HuH-7 (cell line): ENCODE measurements at places on chromosomes 2 and 18.

DNA sequence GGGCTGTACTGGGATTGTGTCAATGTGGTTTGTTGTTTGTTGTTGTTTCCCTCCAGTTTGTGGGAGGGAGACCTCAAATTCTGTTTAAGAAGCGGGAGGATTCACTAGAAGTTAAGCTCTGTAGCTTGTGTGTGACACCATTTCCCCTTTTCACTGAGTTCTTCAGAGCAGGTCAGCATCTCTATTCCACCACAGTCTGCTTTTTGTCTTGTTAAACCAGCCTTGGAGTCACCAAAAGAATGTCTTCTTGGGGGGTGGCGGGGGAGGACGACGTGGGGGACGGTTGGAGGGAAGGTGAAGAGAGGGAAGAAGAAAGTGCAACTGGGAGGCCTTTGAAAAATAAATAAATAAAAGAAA, 2.3 kb upstream of the BCL11A start:
- DNase-seq = no peak

DNA sequence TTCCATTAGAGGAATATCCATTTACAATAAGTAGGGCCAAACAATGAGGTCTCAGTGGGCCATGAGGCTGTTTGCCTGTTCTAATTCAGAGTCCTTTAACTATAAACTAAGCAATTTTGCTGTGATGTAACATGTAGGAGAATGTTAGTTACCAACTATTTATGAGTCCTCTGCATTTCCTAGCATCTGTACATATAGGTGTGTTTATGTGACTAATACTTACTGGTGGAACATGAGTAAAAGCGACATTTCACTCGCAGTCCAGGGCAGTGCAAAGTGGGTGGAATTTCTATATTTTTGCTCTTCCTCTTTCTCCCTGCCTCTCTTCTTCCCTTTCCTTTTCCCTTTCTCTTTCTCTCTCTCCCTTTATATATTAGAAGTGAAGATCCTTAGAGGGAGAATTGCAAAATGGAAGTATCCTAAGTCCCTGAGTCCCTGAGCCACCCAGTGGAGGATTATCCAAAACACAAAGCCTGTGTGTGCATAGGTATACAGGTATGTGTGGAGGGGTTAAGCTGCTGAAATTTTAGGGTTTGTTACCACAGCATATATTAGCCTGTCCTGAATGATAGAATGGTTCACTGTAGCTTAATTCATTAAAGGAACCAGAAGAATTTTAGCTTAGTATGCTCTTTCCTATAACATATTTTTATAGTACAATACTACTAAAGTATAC, 487.0 kb upstream of the FANCL start:
- DNase-seq = no peak

- DNase-seq = no peak
Measured at GRCh38 chr2:71455741-71456569, 2.6 kb downstream of the DYSF start.

DNA sequence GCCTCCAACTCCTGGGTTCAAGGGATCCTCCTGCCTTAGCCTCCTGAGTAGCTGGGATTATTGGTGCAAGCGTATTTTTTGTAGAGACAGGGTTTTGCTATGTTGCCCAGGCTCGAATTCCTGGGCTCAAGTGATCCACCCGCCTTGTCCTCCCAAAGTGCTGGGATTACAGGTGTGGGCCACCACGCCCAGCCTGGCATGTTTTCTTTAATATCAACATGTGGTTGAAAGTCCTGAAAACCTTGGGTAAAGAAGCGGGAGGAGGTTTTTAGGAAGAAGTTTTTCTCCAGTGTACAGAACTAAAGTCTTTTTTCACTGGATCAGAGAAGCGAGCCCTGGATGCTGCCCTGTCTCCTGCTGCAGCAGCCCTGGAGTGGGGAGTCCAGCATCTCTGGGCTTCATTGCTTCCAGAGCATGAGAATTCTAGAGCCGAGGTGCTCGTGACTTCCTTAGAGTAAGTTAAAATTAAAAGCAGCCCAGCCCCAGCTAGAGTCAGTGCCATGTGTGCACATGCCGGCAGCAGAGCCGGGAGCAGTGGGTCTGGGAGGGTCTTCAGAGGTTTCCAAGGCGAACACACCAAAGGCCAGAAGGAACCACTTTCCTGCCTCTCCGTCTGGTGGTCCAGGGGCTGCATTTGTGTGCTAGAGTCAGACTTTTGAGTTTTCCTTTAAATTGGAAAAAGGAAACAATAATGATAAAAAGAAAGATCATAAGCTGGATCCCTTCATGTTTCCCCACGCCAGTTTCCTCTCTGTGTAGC, 31.2 kb downstream of the ITGB1BP1 start:
- no peak for DNase-seq

DNA sequence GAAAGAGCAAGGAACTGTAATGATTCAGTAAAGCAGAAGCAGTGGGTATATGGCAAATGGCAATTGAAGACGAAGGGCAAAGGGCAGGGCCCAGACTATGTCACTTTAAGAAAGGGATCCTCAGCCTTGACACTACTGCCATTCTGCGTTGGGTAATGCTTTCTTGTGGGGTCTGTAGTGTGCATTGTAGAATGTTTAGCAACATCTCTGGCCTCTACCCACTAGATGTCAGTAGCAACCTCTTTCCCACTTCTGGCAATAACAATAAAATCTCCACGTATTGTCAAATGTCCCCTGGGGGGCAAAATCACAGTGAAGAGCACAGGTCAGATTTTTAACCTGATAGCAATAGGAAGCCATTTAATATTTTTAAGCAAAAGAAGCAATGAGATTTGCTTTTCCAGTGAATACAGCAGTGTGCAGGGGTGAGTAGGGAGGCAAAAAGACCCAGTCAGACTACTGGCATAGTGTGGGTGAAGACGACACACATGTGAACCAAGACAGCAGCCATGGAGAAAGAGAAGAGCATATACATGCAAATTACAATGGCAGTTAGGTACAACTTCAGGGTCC, 209.5 kb downstream of the DYM start:
- no peak for DNase-seq

DNA sequence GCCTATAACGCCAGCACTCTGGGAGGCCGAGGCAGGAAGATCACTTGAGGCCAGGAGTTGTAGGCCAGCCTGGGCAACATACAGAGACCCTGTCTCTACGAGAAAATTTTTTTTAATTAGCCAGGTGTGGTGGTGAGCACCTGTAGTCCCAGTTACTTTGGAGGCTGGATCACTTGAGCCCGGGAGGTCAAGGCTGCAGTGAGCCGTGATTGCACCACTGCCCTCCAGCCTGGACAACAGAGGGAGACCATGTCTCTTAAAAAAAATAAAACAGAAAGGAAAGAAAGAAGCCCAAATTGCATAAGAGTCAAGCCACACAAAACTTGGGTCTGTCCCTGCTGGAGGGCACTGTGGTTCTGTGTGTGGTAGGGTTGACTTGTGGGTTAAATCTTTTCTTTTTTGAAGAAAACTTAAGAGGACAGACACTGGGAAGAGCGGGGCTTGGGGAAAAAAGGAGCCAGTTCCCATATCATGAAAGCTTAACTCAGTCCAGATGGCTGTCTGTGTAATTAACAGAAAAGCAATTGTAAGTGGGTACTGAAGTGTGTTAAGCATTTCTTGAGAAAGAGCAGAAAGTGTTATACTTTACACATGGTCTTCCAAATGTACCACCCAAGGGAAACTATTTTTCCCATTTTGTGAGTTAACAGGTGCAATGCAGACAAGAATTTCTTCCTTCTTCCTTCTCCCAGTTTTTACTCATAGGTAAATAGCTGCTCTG, 115.1 kb downstream of the ALPK2 start:
- DNase-seq = no peak

DNA sequence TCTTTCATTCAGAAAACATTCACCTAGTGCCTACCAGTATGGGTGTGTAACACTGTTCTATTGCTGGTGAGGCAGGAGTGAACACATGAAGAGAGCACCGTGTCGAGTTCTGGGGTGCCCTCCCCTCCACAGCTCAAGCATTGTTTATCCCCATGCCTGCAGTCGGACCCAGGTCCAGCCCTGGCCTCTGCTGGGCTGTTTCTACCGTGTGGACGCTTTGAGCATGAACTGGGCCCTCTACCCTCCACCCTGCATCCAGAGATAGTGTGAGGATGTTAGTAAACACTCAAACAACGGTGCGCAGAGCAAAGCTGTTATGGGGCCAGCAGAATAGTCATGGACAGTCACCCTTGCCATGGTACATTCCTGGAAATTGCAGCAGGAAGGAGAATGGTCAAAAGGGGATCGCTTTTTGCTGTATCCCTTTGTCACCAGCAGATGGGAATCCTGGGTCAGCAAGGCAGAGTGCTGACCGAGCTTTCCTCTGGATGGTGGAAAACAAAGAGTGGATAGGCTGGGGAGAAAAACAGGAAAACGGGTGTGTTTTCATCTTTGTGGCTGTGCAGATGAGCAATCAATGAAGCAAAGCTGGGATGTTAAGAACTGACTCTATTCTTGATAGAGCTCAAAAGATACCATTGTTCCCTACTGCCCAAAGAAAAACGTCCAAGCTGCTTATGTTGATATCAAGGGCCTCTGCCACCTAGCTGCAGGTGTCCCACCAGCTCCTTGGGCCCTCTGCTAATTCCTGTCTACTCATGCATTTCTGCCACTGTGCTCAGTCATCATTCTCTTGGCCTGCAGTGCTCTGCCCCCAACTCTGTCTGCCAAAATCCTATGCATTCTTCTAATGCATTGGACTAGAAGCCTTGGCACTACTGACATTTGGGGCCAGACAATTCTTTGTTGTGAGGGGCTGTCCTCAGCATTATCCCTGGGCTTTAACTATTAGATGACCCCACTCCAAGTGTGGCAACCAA, 38.7 kb downstream of the REEP1 start:
- DNase-seq = peak; percentile 51

DNA sequence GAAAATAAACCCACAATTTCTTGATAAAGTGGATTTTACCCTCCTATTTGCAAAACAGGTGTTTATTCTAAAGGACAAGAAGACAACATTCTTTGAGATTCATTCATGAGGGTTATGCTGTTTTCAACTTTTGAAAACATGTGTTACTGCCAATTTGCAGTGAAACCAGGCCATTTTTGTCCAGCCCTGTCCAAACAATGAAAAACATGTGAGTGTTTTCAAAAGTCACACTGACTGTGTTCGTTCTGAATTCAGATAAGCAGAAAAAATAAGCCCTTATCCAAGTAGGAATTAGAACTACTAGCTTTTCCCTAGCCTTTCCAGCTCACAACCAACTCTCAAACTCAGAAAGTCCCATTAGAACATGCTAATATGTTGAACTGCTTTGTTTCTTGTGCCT, 148.1 kb upstream of the PID1 start:
- DNase-seq = no peak

- DNase-seq = peak; percentile 23
Measured at GRCh38 chr18:7657937-7658336, 90.8 kb downstream of the PTPRM start.

- DNase-seq = no peak
Measured at GRCh38 chr2:95377216-95378123, 25.0 kb upstream of the FAHD2A start.

GRCh38 chr2:1664698-1665097, 79.6 kb downstream of the PXDN start:
- no peak for DNase-seq

DNA sequence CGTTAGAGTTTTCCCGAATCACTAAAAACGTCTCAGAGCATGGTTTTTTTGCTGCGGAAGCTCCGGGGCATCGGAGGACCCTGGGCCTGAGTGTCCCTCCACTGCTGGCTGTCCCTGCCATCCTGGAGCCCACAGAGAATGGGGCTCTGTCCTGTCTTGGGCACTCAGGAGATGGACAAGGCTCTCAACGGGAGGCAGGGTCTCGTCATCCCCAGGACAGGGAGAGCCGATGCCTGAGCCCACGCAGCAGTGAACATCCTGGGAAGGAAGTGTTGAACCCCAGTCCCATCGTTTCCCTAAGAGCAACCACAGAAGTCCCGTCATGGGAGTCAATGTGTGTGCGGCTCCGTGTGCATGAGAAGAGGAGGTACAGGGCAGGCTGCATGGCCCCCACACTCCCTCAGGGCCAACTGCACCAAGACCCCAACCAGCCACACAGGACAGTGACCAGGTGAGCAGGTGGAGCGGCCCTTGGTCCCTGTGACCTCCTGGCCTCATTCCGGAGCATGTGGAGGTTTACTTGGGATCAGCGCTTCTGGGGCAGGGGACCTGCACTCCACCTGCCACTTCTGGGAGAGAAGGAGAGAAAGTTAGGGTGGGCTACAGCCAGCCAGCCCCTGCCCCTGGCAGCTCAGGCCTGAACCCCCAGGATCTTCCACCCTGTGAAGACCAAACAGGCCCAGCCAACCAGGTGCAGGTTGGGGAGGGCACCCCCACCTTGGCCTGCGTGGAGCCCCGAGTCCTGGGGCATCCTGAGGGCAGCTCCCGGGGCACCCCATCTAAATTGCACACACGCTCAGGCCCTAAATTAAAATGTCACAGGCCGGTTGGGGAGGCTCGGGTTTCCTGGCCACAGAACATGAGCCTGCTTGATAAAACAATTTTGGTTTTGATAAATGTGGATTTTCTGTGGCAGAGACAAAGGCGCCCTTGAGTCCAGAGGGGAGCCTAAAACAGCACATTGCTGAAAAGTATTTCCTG, 3.1 kb upstream of the SNED1 start:
- DNase-seq = no peak

DNA sequence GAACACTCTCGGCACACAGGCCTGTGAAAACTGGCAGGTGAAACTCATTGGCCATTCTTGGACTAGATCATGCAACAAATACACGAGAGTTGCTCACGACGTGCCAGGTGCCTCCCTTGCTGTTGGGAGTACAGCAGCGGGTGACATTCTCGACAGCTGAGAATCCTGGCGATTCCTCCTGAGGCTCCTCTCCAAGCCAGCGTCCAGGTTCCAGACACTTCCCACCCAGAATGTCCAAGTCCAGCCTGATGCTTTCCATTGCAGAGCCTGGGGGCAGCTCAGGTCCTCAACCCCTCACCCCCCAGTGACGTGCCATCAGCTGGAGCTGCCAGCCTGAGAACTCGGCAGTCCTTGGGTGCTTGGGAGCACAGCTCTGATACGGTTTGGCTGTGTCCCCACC, 124.2 kb downstream of the PXDN start:
- no peak for DNase-seq

GRCh38 chr2:75274936-75275335, 75.6 kb upstream of the TACR1 start:
- no peak for DNase-seq

- DNase-seq = peak; percentile 28
Measured at GRCh38 chr18:2083691-2084090, 487.6 kb downstream of the METTL4 start.

DNA sequence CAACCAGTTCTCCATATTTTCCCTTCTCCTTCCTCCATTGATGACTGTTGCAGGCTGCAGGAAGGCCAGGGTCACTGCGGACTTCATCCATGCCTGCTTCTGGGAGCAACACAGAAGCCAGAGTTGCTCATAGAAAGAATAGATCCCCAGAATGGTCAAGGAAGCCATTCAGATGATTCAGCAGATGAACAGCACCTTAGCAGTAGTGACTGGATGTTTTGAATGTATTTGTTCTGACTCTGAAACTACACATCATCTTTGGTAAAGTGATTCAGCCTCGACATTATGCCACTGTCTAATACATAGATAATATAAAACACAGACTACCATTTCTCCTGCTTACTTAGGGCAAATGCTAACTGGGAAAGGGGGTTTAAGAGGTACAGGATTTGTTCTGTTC, 411.6 kb downstream of the RND3 start:
- no peak for DNase-seq

- no peak for DNase-seq
Measured at GRCh38 chr2:210179351-210179990, 8.3 kb upstream of the KANSL1L start.

- no peak for DNase-seq
Measured at GRCh38 chr2:17615147-17615546, 74.7 kb downstream of the VSNL1 start.

- no peak for DNase-seq
Measured at GRCh38 chr2:82636402-82637020, 1822.6 kb downstream of the SUCLG1 start.
